ENCODE measurements at places on chromosomes 5 and 9.
A peak's percentile ranks its signal among the peaks of the same experiment; 100 is the strongest.

DNA sequence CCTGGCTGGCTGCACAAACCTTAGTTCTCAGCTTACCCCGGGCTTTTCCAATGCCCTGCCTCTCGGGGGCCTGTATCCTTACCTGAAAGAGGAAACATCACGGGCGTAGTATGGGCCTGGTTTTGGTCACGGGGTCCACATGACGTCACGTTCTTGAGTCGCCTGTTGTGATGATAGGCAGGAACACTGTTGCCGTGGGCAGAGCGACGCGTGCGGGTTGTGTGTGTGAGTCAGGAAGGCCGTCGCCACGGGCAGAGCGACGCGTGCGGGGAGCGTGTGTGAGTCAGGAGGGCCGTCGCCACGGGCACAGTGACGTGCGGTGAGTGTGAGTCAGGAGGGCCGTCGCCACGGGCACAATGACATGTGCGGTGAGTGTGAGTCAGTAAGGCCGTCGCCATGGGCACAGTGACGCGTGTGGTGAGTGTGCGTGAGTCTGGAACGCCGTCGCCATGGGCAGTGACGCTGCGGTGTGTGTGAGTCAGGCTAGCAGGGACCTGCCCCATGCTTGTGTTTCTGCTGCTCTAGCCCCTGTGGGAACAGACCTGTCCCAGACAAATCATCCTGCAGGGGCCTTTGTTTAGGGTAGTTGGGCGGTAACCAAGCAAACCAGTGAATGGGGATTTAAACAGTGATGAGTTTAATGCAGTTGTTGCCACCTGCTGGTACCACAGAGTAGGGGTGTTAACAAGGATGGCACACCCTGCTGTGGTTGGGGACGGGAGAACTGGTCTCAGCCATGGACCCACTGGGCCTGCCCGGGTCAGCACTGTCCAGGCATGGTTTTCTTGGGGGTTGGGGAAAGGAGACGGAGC lies 19.8 kb downstream of the TRIP13 start:
- DNase-seq, result peak; percentile 51

GRCh38 chr9:99811172-99811571 lies 10.5 kb upstream of the NR4A3 start:
- DNase-seq, result no peak

DNA sequence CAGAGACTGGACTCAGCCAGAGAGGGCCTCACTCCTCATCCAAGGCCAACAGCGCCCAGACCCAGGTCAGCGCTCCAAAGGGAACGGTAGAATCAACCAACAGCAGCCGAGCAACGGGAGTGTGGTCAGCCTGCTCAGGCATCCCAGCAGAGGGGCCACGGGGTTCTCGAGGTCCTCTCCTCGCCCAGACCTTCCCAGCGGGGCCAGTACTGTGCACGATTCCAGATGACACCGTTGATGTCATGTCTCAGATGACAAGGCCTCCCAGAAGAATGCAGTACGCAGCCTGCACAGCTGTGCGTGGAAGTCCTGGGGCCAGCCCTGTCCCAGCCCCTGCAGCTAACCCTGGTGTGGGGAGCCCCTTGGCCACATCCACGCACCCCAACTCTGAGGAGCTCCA lies 141.0 kb upstream of the PPP1R26 start:
- DNase-seq, result no peak

GRCh38 chr9:130165579-130165978 lies 6.6 kb upstream of the NCS1 start:
- no peak for DNase-seq

- DNase-seq, result no peak
Observed at GRCh38 chr5:145715412-145715811, 119.7 kb downstream of the PRELID2 start.

GRCh38 chr9:69961843-69962242 lies 81.8 kb upstream of the MAMDC2 start:
- DNase-seq, result no peak

DNA sequence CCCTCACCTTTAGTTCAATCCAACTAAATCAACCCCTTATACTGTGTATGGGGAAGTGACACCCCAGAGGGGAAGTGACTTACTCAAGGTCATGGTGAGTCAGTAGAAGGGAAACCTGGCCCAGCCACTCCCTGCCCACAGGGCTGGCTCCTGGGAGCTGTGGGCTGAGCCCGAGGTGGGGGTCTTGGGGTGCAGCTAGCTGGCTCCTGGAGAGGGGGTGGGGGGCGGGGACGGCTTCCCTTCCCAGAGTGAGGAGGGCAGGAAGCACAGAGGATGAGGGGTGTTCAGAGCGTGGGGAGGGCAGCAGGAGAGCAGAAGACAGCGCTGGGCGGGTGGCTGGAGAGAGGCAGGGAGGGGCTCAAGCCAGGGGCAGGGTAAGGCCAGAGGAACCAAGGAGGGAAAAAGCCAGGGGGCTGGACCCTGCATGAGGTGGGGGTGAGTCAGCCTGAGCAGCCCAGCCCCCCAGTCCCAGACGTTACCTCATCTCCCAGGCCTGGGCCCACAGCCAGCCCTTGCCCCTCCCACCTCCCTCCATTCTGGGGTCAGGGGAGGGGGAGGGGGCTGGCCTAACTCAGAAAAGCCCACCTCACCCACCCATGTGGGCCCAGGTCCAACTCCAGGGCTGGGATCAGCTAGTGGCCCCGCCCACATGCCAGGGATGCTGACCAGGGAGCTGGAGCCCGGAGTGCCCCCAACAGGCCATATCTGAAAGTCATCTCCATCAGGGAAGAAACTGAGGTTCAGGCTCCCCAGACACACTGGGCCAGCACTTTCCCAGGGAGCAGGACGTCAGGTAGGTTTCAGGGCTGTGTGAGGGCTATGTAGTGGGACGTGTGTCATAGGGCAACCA lies 2.8 kb downstream of the PDLIM7 start:
- DNase-seq, result no peak

DNA sequence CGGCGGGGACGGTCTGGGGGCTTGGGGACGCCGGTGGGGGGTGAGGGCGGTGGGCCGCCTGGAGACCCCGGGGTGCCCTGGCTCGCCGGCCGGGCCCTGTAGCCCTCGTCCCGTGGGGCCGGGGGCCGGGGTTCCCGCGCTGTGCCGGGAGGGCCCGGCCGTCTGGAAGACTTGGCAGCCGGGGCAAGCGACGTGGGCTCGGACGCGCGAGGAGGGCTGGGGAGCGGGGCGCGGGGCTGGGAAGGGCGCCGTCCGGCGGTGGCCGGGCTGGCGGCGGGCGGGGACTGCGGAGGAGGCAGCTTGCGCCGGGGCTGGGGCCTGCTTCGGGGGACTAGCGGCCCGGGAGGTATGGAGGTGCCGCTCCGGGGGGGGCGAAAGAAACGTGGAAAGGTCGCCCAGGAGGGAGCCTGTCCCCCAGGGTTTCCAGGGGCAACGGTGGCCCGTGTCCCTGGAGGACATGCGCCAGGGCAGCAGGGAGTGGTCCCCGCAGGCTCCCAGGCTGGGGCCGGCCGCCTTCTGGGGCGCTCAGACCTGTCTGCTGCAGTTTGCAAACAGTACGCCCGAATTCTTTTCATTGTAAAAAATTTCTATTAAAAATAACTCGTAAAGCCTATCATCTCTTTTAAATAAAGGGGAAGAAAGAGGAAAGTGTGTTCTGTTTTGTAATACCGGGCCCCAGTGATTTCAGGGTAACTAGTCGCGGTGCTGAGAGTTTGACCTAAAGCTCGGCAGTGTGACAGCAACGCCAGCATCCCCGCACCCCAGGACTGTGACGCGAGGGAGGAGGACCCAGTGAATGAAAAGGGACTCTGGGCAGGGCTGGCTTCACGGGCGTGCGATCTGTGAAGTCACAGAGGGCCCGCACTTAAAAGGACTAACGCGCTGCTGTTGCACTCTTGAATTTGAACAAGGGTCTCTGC lies 752 bp upstream of the ANKH start:
- peak; percentile 23 for DNase-seq

GRCh38 chr5:21773456-21773855 lies 1079.7 kb downstream of the CDH12 start:
- no peak for DNase-seq

- DNase-seq, result no peak
Observed at GRCh38 chr5:1745123-1745795, 54.4 kb downstream of the MRPL36 start.

GRCh38 chr5:147081311-147081764 lies 153.5 kb upstream of the STK32A start:
- no peak for DNase-seq

DNA sequence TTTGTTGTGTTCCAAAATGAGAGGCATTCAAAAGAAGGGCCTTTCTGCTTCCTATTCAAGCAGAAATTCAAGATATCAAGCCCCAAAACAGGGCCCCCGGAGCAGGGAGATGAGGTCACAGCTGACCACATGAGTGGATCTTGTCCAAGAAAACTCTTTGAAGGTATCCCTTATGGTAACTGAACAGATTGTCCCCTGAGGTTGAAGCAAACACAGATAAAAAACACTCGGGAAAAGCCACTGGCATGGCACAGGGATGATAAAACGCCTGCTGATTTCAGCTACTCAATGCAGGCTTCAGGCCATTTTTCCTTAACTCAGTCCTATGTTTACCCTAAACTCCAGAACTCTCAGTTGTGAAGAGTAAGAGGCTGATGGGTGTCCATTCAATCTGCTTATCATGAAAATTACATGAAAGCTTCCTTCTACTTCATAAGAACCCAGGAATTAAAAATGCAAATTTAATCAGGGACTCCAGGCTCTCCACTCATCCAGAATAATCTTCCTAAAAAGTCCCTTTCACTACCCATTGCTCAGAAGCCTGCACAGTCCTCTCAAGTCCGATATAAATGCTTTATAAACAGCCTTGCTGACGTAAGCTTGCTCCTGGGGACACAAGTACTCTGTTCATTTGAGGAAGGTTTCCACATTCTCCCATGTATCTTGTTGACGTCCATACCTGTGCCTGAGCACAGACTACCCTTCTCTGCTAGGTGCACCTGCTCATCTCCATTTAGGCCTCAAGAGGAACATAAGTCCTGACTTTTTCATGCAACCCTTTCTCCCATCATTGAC lies 35.9 kb upstream of the SLC1A3 start:
- DNase-seq, result no peak

- no peak for DNase-seq
Observed at GRCh38 chr5:155482428-155482827, 468.9 kb downstream of the KIF4B start.

GRCh38 chr5:393846-394275 lies 49.1 kb upstream of the EXOC3 start:
- no peak for DNase-seq

DNA sequence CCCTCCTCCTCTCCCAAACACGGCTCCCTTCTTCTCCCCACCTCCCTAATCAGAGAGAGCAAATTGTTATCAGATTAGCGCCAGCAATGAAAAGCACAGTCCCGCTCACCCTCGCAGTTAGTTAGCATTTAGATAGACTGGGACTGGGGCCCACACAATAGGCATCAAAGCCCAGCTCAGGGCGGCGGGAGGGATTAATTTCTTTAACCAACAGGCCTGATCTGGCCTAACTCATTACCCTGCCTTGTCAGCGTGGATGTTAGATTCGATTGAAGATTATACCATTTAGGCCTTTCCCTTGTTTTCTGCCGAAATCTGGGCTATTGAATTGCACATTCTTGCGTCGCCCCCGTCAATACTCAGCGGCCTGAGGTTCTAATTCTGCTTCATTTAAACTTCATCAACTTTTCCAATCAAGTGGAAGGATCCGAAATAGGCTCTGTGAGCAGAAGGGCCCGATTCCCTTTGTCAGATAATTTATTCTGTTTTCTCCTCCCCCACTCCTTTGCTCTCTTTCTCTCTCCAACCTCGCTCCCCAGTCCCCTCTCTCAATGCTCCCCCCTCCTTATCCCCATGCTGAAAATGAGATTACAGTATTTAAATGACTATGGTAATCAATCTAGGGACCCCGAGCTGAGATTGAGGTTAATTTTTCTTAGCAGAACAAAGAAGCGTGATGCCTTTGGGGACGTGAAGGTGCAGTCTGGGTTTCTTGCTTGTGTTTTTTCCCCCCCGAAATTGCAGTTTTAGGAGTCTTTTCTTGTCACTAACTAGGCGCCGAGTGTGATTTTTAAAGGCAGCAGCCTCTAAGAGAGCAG lies 15.1 kb downstream of the CFAP77 start:
- DNase-seq, result no peak

- DNase-seq, result no peak
Observed at GRCh38 chr9:134366223-134367031, 40.2 kb downstream of the RXRA start.

- DNase-seq, result no peak
Observed at GRCh38 chr5:54146916-54147315, 163.5 kb downstream of the ARL15 start.

DNA sequence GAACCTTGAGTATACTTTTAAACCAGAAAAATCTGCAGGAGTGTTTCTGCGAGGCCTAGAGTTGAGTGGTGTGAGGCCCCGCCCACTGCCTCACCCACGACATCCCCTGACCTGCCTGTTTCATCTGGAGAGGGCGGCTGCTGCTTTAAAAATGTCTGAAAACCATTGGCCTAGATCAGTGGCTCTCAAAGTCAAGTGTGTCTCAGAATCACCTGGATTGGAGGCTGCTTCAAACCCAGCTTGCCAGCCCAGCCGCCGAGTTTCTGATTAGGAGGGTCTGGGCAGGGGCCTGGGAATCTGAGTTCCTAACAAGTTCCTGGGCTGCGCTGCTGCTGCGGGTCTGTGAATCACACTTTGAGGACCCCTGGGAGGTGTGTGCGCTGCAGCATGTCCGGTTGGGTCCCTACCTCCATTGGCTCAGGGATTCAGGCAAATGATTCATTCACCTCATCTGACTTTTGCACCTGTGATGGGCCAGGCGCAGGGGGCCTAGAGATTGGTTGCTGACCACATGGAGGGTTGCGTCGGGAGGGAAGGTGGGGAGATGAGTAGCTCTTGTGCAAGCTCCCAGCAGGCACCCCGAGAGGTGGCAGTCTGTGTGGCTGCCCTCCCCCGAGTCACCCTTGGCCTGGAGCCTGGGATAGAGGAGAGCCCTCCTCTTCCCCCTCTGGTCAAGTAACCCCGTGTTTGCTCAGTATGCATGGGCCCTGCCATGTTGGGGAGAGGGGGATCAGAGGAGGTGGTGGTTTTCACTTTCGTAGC lies 27.6 kb upstream of the HMCN2 start:
- no peak for DNase-seq

GRCh38 chr9:120363697-120364096 lies 216.3 kb downstream of the CDK5RAP2 start:
- no peak for DNase-seq
